ENCODE measurements at places on chromosomes 12 and 14.

- no peak for DNase-seq
These were observed 85.6 kb downstream of the MSRB3 start for GRCh38 chr12:65364046-65364445.

DNA sequence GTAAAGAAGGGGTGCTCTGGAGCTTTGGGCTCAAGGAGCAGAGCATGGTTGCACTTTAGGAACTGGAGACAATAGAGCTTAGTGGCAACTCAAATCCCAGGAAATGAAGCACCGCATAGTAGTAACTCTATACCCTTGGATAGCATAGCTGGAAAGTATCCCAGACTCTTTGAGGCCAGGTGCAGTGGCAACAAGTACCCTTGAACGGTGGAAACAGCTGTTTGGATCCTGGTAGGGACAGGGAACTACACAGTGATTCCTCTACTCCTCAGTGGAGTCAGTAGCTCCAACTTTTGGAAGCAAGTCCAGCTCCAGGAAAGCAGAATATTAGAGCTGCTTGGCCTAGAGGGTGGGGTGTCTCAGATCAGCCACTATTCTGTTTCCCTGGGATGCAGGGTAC is 129.0 kb upstream of the WSCD2 start:
- no peak for DNase-seq

DNA sequence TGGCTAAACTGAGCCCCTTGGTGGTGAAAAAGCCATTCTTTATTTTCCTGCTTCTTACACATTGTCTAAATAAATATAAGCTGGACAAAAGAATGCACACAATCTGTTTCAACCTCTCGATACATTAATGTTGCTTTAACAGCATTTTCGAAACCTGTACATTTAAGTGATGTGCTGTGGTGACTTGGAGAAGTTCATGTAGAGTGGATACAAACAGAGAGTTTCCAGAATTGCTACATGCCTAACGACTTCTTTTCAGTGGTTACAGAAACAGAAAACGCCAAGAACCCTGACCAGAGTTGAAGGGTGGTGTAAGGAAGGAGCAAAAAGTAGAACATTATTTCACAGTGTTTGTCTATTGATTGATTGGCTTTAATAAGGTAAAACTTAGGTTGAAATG is 500.9 kb downstream of the SLC16A7 start:
- DNase-seq = no peak

DNA sequence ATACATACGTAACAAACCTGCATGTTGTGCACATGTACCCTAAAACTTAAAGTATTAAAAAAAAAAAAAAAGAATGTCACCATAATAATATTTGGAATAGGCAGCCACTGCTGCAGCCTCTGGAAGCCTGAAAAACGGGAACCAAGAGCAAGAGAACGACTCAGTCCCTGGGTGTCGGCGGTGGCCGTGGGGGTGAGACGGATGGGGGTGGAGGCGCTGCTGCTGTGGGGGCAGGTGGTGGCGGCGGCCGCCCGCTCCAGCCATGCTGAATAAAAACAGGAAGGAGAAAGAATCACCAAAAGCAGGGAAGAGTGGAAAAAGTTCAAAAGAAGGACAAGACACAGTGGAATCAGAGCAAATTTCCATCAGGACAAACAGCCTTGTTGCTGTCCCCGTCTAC is 46.9 kb downstream of the ZFYVE21 start:
- no peak for DNase-seq

DNA sequence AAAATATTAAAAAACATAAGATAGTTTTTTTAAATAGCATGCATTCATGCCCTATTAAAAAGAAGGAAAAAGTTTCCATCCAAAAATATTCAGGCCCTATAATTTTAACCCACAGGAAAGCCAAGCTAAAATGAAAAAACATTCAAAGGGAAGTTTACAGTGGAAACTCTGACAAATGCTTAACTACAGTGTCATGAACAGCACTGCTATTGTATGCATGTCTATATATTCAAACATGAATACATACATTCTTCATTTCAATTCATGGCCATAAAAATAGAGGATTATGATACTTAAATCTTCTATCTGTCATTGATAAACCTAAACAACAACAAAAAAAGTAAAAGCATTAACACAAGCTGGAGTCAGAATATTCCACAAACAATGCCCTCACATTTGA is 67.4 kb downstream of the PPP2R5E start:
- no peak for DNase-seq

GRCh38 chr14:57871459-57872080 is 5.7 kb upstream of the SLC35F4 start:
- DNase-seq = no peak

GRCh38 chr12:62643486-62643885 is 176.9 kb downstream of the MON2 start:
- DNase-seq = no peak

DNA sequence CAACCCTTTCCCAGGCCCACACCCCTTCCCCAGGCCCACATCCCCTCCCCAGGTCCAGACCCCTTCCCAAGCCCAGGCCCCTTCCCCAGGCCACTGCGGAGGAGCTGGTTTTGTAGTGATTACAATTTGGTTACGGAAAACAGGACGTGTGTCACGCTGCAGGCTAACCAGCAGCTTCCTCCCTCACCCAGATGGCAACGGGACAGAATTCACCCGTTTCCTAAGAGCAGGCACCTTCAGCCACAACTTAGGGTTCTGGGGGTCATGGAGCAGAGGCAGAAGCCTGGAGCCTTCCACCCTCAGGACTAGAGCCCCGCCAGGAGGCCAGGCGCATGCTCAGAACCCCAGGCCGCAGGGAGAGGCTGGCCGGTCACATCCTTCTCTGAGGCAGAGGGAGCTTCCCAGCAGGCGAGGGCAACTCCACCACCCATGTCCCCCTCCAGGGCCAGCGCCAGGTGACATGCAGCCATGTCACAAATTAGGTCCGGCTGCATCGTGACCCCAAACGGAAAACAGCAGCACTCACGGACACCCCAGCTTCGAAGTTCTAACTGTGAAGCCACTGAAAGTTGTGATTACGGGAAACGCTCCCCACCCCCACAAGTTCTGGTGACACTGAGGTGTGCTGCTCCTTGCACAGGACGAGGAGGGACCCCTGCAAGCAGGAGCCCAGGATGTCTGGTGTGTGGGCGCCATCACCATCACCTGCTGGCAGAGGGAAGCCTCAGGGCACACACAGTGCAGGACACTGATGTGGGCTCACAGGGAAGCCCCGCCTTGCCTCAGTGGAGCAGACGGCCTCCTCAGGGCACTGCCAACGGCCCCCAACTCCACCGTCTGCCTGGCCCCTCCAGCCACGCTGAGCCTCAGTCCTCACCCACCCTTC is 7.7 kb downstream of the BRF1 start:
- no peak for DNase-seq

- no peak for DNase-seq
These were observed 7.9 kb downstream of the SERPINA1 start for GRCh38 chr14:94380225-94381148.

GRCh38 chr12:131044136-131044535 is 90.4 kb downstream of the ADGRD1 start:
- DNase-seq = no peak

GRCh38 chr14:101217080-101217463 is 313.6 kb upstream of the RTL1 start:
- no peak for DNase-seq

DNA sequence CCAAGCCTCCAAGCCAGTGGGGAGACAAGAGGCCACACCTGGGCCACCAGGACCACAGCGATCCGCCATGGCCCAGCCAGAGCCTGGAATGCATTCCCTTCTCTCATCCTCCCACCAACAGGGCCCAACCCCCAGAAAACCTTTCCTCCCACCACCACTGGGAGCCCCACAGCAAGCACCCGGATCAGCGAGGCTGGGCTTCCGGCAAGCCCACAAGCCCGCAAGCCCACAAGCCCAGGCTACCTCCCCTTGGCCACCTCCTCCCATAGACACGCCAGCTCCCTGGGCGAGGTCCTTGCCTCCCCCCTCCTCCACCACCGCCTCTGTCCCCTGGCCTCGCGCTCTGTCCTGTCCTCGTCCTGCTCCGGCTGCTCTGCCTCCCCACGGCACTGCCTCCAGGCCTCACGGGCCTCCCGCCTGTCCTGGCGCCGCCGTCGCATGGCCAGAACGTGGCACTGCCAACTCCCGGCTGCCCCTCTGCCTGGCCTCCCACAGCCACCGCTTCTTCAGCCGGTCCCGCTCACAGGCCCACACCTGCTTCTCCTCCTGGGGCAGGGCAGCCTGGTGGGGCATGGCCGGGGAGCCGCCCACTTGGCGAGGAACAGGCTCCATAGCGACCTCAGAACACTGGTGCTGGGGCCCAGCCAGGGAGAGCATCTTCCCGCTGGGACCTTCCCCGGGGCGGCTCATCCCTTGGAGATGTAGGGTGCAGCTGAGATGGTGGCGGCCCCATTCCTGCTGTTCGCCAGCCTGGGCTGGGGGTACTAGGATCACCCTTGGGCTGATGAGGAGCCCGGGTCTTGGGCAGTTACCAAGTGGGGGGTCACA is 5.6 kb downstream of the CDK2AP1 start:
- DNase-seq = no peak

DNA sequence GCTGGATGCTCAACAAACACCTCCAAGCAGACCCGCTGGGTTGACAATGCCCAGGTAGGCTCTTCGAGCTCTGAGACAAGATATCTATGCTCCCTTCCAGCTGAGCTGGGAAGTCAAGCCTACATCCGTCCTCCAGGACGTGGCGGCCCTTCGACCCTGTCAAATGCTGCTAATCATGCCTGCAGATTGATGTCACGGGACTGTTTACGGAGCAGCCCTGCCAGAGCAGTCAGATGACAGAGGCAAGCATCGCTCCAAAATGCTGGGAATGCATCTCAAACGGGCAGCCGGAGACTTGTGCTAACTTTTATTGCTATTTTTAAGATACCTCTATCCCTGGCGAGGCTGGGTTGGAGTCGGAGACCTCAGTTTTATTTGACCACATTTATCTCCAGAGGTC is 139.2 kb downstream of the NTF3 start:
- no peak for DNase-seq

- no peak for DNase-seq
These were observed 42.1 kb upstream of the RNASE3 start for GRCh38 chr14:20848955-20849570.

GRCh38 chr12:10235761-10236631 is 23.3 kb downstream of the GABARAPL1 start:
- DNase-seq = no peak

GRCh38 chr12:31966558-31967205 is 7.5 kb downstream of the RESF1 start:
- DNase-seq = no peak

DNA sequence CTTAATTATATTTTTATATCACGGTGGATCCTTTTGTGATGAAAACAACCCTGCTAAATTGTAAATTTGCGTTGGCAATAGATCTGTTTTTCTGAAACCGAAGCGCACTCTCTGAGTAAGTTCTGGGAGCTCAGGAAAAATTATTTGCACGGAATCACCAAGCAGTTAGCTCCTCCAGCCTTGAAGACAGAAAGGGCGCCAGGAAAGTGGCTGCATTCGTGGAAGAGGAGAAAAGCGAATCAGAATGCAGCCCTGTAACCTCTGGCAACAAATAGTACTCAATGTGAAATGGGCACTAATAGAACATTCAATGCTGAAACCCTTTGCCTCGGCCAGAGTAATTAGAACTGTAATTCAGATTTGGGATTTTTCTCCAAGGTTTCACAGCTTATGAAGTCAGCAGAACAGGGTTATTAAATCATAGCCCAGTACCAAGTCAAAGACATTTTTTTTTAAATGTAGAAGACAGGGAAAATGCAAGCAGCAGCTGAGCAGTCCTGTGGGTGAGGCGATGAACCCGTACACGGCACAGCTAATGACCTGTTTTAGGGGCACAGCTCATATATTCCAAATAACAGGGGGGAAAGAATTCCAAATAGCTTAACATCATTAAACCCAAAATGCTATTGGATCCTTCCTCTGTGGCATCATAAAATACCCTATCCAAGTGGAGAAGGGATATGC is 251.4 kb downstream of the EGLN3 start:
- DNase-seq = no peak

- DNase-seq = no peak
These were observed 305.5 kb downstream of the AEBP2 start for GRCh38 chr12:19744705-19745218.

DNA sequence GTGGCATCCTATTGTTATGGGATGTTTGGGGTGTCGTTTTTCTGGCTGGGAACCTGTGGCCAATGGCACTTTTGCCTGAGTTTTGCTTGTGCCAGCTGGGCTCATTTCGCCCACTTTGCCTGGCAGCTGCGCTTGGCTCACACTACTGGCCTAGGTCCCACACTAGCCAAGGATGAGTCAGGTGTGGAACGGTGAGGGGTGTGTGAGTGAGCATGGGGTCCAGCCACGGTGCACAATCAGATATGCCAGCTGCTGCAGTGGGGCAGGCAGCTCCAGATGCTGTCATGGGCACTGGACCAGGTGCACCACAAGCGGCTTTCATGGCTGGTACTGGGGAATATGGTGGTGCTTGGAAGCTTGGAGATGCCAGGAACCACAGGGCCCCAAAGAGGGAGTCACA is 21.5 kb downstream of the TRHDE start:
- no peak for DNase-seq

GRCh38 chr14:22036541-22037239 is 363.1 kb upstream of the OR4E1 start:
- DNase-seq = no peak

- no peak for DNase-seq
These were observed 11.7 kb downstream of the PRKCH start for GRCh38 chr14:61333087-61333486.

- no peak for DNase-seq
These were observed 133.7 kb downstream of the BRMS1L start for GRCh38 chr14:35959835-35960234.

- DNase-seq = no peak
These were observed 18.0 kb downstream of the TNFAIP2 start for GRCh38 chr14:103141117-103141796.

- no peak for DNase-seq
These were observed 10.6 kb upstream of the PLEKHD1 start for GRCh38 chr14:69473946-69474345.

DNA sequence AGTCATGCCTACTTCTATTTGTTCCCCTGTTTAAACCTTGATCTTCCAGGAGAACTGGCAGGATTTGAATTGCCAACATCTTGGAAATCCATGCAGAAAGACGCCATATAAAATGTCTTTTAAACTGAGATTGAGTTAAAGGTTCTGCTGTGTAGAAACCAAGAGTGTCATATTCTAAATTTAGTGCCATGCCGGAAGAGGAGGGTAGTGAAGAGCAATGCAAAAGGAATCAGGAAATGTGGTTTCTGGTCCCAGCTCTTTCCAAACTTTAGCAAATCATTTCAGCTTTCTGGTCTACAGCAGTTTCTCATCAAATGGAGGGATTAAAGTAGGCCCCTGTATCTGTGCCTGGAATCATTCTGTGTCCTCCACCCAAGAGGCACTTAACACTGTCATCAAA is 85.7 kb downstream of the BTG1 start:
- DNase-seq = no peak

DNA sequence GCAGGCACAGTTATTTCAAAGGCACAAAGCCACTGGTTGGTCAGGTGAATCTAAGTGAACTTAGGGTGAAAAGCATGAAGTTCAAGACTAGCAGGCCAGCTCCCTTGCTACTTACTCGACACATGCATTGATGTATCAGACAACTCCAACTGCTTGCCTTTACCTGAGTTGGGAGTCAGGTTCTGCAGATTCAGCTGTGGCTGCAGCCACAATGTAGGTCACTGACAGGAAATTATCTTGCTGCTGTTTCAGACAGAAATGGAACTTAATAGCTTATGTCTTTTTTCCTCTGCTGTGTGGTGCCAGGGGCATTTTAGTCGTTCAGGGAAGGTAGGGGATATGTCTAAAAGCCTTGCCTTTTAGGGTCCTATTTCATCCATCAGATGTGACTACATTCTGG is 125.6 kb upstream of the RPH3A start:
- DNase-seq = no peak
